ENCODE measurements at places on chromosomes 7 and 10.

- no peak for DNase-seq
These were observed 9.5 kb upstream of the KAZALD1 start for GRCh38 chr10:101052285-101052684.

- no peak for DNase-seq
These were observed 21.3 kb downstream of the CLCN1 start for GRCh38 chr7:143337216-143337615.

DNA sequence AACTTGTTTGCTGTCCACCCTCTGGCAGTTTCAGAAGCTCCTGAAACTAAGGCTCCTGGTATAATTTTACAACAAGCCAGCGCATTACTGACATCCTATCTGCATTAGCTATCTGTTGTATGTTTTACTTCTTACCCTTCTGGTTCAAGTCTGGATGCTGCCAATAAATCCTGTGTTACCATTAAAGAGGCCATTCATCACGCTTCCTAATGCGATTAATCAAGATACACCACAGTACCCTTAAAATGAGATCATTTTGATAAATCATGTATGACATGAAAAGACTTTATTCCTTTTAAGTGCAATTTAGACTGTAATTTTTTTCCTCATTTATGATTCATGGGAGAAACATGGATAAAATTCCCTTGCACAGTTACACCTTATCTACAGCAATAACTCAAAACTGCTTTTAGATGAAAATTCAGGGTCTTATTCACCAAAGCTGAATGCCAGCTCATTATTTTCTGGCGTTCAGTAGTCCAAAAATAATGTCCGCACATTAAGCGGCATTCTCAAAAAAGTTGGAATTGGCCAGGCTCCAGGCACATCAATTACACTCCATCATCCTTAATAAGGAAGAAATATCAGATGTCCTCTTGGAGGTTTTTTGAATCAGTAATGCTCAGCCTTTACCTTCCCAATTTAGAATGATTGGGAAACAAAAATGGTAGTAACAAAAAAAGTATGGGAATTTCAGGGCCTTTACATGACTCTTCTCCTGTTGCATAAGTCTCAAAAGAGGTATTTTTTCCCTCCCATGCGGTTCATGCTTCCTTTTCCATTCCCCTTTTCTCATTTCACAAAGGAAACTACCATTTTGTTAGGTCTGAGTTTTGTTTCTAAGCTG, 878.5 kb downstream of the LRMDA start:
- no peak for DNase-seq

DNA sequence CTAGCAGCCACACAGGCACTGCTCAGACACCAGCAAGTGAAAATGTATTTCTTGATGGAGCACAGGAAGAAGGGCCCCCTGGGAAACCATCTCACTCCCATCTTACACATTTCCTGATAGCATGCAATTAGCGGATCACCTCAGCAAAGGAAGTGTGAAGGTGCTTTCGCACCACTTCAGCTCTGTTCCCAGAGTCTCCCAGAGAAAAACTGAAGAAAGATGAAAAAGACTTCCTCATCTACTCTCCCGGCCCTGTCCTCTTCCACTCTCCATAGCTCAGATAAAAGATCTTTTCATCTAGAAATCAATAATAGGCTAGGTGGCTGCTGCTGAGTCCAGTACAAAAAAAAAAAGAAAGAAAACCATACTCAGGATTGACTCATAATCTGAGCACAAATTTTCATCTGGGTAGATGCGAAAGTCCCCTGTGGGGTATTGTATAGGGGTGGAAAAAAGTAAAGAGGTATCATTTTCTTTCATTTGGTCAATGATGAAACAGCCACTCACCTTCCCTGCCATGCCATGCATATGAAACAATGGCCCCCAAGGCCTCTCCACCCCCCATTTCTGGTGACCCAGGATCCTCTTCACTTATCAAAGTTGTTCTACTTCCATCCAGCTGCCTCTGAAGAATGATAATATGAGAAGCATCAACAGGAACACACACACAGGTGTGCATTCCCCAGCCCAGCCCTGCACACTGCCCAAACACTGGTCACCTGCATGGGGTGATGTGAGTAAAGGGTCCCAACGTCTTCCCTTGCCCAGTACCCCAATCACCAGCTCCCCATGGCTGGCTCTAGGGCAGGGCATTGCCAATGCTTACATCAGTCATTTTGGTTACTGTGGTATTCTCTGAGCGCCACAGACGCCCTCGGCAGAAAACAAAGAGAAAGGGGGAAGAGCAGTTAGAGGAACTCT, 48.8 kb upstream of the DGKI start:
- DNase-seq: no peak

DNA sequence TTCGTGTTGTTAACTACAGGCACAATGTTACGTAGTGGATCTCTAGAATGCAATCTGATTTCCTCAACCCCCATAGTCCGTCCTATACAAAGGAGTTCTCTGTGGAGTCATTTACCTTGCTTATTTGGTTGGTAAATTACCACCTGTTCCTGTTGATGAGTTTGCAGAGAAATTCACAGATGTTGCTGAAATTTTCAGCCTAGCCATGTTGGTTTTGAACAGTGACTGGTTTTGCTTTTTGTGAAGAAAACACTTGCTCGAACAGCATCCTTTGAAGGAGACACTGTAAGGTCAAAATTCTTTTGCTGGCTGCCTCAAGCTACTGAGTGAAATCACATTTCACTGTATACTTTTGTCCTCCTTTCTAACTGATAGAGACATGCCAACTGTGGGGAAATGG, 15.4 kb upstream of the PRKCQ start:
- DNase-seq: no peak

DNA sequence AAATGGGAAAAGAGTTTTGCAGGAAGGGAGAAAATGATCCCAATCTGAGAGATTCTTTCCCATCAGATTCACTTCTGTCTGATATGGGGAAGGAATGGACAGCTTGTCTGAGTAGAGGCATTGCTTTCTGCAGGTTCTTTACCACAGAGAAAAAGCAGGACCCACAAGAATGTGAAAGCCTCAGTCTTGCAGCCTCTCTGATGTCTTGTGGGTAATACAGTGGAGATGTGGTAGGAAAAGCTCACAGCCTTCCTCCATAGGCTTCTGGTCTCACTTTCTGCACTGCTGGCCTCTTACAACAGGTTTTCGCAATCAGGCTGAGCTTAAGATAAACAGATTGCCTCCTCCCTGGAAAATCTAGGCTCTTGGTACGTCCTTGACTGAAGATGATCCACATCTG, 551 bp downstream of the IFIT1 start:
- no peak for DNase-seq

GRCh38 chr10:71251319-71251718, 38.9 kb downstream of the UNC5B start:
- no peak for DNase-seq

- no peak for DNase-seq
These were observed 76.2 kb downstream of the ZNF22 start for GRCh38 chr10:45076891-45077290.

GRCh38 chr10:71390461-71390835, 6.3 kb upstream of the CDH23 start:
- DNase-seq: no peak

DNA sequence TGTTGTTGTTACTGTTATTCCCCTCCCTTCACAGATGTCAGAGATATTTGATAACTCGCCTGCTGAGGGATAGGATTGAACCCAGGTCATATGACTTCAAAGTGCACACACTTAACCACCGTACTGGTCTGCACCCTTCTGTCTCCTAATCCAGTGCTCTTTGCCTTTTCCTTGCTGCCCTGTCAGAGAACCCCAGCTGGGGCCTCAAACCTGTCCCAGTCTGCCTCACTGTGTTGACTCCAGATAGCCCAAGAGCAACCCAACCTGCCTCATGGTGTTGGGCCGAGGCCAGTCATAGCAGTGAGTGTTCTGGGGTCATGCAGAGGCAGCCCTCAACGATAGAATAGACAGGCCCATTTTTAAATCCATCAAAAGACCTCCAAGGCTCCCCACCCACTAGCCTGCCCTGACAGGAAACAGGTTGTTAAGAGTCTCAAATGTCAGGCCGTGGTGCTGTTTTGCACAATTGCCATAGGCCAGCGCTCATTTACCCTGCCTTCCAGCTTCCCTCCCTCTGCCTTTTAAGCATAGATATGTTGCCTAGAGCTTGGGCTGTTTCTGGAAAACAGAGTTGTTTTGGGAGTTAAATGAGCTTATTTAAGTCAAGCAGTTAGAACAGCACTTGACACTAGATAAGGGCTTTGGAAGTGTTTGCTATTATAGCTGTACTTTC, 37.0 kb upstream of the PDCD4 start:
- no peak for DNase-seq

- DNase-seq: no peak
These were observed 31.5 kb downstream of the BPGM start for GRCh38 chr7:134678115-134678514.

DNA sequence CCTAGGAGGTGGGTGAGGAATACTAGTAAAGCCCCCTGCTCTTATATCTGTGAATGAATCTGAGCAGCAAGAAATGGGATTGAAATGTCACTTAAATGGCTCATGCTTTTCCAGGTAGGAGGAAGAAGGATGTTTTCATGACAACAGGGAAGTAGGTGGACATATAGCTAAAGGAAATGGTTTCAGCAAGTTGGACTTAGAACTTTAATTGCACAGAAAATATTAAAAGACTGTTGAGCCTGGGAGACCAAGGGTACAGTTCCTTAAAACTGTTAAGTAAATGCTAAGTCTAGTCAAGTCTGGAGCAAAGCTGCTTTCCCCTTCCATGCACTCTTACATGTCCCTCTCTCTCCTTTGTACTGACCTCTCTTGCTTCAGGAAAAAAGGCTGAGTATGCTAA, 301.3 kb downstream of the HGF start:
- no peak for DNase-seq

- no peak for DNase-seq
These were observed 71.3 kb upstream of the CSTF2T start for GRCh38 chr10:51770709-51771108.

- DNase-seq: no peak
These were observed 216.7 kb downstream of the FOXP2 start for GRCh38 chr7:114631249-114631822.

DNA sequence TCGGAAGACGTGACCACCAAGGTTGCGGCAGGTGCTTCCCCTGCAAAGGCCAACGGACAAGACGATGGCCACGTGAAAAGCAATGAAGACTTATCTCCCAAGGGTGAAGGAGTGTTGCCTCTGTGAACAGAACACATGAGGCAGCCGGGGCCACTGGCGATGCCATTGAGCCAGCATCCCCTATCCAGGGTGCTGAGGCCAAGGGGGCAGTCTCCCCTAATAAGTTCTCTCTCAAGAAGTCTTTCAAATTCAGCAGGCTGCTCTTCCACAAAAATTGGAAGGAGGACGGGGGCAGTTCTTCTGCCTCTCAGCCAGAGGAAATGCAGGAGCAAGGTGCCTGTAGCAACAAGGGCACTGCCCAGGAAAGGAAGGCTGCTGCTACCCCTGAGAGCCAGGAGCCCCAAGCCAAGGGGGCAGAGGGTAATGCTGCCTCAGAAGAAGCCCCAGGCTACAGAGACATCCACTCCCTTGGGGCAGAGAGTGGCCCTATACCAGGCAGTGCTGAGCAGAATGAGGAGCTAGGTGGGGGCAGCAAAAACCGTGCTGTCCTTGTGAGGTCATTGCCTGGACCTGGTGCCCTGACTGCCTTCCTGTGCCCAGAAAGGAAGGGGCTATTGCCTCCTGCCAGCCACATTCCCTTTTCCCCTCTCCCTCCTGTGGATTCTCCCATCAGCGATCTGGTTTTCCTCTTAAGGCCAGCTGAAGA, 17.3 kb downstream of the NT5C2 start:
- DNase-seq: no peak

DNA sequence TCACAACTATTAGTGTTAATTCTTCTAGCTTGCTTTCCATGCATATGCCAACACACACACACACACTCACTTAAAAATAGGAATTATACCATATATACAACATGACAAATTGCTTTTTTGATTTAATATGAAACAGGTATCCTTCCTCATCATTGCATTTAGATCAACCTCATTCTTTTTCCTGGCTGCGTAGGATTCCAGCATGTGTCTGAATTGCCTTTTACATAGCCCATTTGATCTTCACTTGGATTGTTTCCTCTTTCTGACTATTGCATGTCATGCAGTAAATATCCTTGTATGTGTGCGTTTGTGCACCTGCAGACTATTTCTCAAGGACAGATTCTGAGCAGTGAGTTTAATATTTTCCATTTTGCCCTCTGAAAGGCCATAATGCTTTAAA, 28.2 kb downstream of the TACR2 start:
- no peak for DNase-seq

GRCh38 chr7:28203508-28204240, 23.1 kb upstream of the JAZF1 start:
- DNase-seq: no peak

DNA sequence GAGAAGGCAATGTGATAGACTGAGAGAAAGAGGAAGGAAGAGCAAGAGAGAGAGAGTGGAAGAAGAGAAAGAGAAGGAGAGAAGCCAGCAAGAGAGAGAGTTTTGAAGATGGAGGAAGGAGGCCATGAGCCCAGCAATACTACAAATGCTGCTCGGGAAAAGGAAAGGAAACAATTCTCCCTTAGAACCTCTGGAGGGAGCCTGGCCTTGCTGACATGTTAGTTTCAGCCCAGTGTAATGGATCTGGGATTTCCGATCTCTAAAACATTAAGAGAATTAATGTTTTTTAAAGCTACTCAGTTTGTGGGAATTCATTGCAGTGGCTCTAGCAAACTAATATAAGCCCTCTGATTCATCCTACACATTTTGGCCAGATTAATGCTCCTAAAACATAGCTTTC, 206.8 kb upstream of the MTPN start:
- DNase-seq: no peak

- DNase-seq: peak; percentile 7
These were observed 5.2 kb downstream of the IFIT5 start for GRCh38 chr10:89419548-89419947.

GRCh38 chr7:92768501-92769393, 67.6 kb downstream of the CDK6 start:
- no peak for DNase-seq

DNA sequence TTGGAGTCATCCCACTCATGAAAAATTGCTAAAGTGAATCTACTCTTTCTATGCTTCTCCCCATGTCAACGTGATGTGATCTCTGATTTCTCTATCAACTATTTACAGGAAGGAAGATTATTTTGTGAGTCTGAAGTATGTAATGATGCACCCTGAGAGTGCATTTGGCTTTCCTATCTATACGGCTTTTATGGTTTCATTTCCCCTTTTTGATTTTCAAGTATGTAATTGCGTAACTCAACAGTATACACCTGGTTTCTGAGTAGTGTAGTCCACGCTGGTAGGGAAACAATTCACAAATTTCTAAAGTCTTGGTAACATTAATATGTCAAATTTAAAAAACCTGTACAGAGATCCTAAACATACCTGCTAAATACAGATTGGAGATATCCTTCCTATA, 194.7 kb upstream of the SEMA3A start:
- DNase-seq: no peak

- no peak for DNase-seq
These were observed 49.5 kb upstream of the ADGRA1 start for GRCh38 chr10:133038036-133038823.

- no peak for DNase-seq
These were observed 28.1 kb upstream of the SGMS1 start for GRCh38 chr10:50651808-50652207.

GRCh38 chr10:49174261-49174925, 13.8 kb downstream of the TMEM273 start:
- DNase-seq: no peak
